ACHN (cell line): ENCODE measurements at places on chromosomes 6 and 20.

DNA sequence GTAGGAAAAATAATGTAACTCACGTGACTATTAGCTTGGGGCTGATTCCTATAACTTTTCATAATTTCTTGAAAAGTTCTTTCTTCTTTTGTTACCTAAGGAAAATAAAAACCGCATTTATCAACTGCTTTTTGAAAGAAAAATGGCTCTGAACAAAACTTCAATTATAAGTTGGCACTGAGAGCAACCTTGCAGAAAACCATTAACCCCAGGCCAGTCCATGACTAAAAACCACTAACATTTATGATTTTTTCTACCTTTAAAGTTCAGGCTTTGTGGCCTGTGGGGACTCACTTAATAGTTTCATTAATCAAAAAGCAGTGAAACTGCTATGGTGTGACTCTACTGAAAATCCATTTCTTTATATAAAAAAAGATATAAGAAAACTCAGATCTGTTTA, 69.1 kb upstream of the SAMHD1 start:
- no peak for DNase-seq

- DNase-seq: no peak
These were observed 62.9 kb upstream of the TULP4 start for GRCh38 chr6:158249340-158249836.

DNA sequence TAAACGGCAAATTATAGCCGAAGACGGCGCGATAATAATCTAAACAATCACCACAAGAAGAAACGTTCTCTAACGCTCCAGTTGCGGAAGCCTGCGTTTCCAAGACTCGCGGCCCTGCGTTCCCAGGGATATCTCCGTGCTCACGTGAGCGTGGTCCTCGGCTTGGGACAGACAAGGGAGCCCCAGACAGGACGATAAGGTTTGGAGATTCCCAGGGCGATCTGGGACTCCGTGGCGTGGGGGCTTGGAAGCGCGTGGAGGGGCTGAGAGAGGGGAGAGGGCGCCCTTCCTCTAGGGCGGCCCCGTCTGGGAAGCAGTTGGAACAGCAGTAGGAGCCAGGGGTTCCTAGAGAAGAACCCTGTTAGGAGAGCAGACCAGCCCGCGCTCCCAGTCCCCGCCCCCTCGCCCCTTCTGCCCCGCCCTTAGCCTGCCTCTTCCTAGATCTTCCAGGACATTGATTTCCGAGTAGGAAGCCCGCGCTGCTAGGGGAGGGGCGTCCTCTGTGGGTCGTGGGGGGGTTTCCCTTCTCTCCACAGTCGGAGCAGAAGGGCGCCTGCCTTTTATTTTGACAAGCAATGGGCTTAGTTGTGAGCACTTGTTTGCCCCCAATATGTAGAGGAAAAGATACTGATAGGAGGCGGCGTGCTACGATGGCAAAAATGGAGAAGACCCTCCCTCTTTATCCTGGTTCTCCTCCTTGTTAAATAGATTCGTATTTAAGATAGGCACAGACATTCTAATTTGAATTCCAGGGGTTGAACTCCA, 10.6 kb downstream of the NRN1 start:
- DNase-seq: peak; percentile 86

- DNase-seq: no peak
These were observed 44.0 kb upstream of the COL21A1 start for GRCh38 chr6:56291302-56291917.

- DNase-seq: no peak
These were observed 7.7 kb upstream of the CLIC5 start for GRCh38 chr6:46023216-46023915.

- no peak for DNase-seq
These were observed 533 bp downstream of the MRPS18A start for GRCh38 chr6:43687079-43687436.

DNA sequence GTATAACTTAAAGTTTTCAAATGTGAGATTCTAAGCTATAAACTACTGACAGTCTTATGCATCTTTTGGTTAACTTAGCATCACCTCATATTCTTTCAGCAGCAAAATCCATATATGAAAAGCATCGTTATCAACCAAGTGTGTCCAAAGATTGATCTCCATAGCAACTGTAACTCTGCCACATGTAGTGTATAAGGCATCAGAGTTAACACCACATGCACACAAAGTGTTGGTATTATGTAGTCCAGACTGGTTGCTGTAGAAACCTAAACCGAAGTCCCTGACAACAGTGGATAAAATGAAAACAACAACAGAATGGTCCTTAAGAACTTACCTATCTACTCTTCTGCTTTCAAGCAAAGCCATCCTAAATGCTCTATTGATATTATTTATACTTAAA, 39.6 kb downstream of the PDSS2 start:
- no peak for DNase-seq

GRCh38 chr6:147285087-147285855, 81.1 kb downstream of the STXBP5 start:
- peak; percentile 56 for DNase-seq

DNA sequence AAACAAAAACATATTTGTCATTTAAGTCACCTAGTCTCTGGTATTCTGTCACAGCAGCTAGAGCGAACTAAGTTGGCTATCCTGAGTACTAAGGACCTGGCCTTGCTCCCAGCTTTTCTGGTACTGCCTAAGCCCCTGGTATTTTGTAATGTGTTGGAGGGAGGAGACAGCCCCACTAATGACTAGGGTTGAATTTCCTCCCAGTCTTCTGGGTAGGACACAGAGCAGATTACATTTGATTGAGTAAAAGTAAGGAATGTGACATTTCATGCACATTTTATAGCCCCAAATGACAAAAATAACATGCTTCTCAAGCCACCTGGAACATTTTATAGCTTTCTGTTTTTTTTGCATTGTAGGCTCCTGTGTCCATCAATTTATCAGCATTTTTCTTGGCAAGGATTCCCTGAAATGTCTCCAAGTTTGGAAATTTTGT, 47.9 kb upstream of the DDR1 start:
- DNase-seq: no peak

GRCh38 chr6:109894181-109894580, 83.9 kb upstream of the GPR6 start:
- DNase-seq: no peak

DNA sequence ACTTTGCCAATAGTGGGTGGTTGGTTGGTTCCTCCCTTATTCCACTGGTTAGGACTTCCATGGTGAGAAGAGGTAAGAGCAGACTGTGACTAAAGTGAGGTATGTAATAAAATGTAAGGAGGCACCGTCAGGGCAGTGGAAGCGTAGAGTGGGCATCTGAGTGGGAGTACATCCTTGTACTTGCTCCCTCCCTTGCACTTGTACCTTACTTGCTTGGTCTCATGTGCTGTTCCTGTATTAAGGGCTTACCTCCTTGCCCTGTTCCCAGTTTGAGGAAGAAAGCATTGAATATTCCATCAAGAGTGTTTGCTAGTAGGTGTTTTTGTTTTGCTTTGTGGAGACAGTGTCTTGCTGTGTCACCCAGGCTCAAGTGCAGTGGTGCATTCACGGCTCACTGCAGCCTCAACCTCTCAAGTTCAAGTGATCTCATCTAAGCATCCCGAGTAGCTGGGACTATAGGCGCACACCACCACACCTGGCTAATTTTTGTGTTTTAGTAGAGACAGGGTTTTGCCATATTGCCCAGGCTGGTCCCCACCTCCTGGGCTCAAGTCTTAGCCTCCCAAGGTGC, 25.5 kb downstream of the AMD1 start:
- no peak for DNase-seq

GRCh38 chr6:45709781-45710220, 305.9 kb downstream of the CLIC5 start:
- no peak for DNase-seq

DNA sequence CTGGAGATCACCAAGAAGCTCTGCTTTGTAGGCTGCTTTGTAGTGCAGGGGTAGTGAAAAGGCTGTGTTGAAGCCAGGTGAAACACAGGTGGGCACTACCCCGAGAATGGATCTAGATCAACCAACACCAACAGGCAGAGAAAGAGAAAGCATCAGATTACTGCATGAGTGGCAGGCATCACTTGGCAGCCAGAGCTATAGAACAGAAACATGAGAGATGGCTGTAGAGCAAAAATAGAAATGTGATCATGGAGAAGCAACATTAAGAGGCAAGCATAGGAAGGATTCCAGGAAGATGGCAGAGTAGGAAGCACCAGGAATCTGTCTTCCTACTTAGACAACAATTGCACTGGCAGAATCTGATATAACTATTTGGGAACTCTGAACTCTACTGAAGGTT, 311.1 kb upstream of the TCF21 start:
- no peak for DNase-seq

DNA sequence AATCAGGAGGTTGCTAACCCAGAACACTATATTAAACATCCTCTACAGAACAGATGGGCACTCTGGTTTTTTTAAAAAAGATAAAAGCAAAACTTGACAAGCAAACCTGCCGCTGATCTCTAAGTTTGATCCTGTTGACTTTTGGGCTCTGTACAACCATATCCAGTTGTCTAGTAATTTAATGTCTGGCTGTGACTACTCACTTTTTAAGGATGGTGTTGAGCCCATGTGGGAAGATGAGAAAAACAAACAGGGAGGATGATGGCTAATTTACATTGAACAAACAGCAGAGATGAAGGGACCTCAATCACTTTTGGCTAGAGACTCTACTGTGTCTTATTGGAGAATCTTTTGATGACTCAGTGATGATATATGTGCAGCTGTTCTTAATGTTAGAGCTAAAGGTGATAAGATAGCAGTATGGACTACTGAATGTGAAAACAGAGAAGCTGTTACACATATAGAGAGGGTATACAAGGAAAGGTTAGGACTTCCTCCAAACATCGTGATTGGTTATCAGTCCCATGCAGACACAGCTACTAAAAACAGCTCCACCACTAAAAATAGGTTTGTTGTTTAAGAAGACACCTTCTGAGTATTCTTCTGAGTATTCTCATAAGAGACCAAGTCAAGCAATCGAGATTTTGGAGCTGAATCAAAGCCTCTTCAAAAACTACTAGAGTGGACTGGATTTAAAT, 201.2 kb upstream of the SHLD1 start:
- DNase-seq: no peak

DNA sequence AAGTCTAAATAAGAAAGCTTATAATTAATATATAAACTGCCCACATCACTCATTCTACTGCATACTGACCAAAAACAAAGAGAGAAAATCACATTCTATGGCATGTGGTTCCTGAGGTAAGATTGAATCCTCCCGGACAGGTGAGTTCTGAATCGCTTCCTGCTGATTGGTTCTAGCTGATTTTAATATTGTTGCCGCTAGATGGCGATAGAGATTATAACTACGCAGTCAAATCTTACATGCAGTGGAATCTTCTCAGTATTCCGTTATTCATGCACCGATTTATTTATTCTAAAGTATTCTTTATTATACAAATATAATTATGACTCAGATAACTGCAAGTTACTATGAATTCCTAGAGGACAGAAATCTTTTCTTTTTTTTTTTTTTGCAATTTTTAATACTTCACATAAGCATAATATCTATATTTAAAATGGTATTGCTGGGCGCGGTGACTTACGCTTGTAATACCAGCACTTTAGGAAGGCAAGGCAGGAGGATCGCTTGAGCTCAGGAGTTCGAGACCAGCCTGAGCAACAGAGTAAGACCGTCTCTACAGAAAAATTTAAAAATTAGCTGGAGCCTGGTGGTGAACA, 24.2 kb upstream of the TMX4 start:
- peak; percentile 56 for DNase-seq

DNA sequence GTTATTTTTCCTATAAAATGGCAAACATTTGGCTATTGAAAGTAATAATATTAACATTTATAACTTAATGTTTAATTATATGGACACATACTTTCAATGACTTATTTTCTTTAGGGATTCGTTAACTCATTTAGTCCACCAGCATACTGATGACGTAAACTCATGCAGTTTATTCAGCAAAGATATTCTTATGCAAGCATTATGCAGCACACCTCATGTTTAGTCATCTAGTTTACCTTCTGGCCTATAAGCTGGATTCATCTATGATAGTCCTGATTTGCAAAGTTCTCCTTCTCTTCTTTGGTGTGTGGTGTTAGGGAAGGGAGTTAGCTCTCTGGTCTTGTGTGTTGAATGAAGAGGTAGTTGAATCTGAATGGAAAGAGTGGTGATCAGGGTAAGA, 60.0 kb downstream of the OR2J2 start:
- no peak for DNase-seq

DNA sequence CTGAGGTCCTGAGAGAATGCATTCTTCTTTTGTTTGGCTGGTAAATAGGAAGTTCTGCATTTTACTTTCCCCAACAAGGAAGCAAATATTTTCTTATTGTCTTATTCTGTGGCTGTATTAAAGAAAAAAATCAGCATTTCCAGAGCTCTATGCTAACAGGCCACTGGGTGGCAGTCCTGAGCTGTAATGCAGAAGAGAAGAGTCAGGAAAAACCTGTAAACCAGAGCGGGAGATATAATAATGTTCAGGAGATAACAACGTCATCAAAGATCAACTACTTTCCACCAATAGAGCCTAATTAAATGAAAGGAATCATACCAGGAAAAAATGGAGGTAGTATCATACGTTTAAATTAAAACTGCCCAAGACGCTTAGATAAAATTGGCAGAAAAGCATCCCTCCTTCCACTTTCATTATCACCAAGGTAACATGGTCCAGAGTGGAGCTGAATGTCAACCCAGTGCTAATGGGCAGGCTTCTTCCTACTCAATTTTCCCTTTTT, 55.6 kb upstream of the CARMIL1 start:
- peak; percentile 66 for DNase-seq

GRCh38 chr6:117483004-117483644, 650 bp downstream of the DCBLD1 start:
- DNase-seq: peak; percentile 62

DNA sequence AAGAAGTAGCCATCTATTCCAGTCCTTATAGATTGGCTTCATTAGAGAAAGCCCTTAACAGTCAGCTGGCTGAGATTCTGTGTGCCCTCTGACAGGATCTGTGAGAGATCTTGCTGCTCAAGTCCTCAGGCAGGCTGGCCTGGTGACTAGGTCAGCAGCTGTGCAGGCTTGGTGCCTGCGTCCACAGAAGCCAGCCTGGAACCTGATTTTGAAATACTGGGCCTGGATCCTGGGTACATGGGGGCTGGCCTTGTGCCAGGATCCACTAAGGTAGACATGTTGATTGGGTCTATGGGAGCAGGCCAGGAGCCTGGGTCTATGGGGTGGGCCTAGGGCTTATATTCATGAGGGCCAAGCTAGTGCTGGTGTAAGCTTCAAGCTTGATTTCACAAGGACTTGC, 381.8 kb upstream of the MARCKS start:
- DNase-seq: no peak

- DNase-seq: no peak
These were observed 3.7 kb downstream of the RPS6KA2 start for GRCh38 chr6:166623318-166623717.

GRCh38 chr6:13769034-13769654, 45.2 kb downstream of the MCUR1 start:
- DNase-seq: no peak
